ENCODE measurements at places on chromosomes 11 and 22.

- DNase-seq = no peak
Measured at GRCh38 chr22:32692371-32692770, 109.1 kb upstream of the TIMP3 start.

GRCh38 chr22:43897751-43898261 lies 6.0 kb upstream of the PNPLA5 start:
- DNase-seq = no peak

- no peak for DNase-seq
Measured at GRCh38 chr11:125679397-125679796, 1.2 kb downstream of the ACRV1 start.

DNA sequence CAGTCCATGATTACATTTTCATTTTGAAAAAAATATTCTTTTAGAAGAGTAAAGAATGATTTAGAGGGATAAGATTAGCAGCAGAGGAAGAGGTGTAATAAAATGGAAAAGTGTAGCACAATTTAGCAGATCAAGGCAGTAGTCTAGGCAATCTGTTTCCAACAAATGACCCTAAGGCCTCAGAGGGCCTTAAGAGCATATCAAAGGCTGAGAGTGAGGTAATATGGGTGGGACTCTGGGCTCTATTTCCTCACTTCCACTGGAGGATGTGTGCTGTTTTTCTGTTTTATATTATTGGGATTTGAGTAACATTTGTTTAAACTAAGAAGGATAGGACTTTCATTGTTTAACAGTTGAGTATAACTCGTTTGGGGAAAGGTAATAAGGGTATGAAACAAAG lies 28.8 kb downstream of the CCDC81 start:
- DNase-seq = no peak

- no peak for DNase-seq
Measured at GRCh38 chr22:31891366-31892079, 52.8 kb upstream of the YWHAH start.

DNA sequence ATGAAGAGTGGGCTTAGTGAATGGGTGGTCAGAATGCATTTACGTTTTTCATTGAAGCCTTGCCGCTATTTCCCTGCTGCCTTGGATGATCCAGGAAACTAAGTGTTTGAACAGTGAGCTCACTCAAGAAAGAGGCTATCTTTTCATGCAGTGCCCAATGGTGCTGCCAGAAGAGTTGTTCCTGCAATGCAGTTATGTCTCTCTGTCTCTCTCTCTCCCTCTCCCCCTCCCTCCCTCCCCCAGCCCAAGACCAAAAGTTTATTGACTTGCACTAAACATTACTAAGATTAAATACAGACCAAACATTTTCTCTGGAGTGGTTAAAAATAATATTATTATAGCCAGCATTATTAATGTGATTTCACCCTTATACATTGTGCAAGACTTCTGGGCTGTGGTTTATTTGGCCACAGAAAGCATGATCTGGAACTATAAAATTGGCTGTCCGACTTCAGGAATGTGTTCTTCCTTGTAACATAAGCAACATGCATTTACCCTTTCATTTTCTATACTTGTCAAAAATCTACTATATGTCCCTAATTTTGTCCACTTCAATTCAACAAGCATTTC lies 6.6 kb upstream of the FUT4 start:
- DNase-seq = no peak

DNA sequence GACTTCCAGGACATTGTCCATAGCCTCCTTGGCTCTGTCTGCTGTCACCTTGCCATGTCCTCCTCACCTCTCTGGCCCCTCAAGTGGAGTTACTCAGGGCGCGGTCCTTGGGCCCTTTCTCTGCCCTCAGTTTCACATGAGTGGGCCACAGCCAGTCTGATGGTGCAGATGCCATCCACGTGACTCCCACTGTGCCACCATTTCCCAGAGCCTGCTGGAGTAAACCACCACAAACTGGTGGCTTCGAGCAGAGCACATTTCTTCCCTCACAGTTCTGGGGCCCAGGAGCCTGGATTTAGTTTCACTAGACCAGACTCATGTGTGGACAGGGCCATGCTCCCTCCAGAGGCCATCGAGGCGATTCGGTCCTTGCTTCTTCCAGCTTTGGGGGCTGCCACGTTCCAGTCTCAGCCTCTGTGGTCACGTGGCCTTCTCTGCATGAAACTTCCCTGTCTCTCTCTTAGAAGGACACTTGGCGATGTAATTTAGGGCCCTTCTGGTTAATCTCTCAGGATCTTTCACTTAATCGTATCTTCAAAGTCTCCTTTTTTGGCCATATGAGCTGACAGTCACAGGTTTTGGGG lies 14.6 kb downstream of the SMARCB1 start:
- no peak for DNase-seq

GRCh38 chr11:5229796-5230195 lies 2.9 kb upstream of the HBB start:
- no peak for DNase-seq

DNA sequence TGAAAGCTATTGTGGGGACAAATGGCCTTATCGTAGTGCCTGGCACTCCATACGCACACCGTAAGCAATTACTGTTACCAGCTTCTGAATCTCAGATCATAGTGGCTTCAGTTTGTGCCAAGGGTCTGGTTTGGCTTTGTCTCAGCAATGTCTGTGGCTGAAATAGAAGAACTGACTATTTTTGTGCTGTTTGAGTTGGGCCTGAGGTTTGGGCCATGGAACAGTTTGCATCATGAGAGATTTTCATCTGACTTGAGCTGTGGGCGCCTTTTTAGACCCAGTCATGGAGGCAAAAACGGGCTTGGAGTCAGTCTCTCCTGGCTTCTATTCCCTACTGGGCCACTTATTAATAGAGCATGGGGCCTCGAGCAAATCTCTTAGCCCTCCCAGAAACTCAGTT lies 121.1 kb upstream of the CRYBB3 start:
- no peak for DNase-seq

GRCh38 chr11:35559949-35560348 lies 34.5 kb upstream of the PAMR1 start:
- no peak for DNase-seq

DNA sequence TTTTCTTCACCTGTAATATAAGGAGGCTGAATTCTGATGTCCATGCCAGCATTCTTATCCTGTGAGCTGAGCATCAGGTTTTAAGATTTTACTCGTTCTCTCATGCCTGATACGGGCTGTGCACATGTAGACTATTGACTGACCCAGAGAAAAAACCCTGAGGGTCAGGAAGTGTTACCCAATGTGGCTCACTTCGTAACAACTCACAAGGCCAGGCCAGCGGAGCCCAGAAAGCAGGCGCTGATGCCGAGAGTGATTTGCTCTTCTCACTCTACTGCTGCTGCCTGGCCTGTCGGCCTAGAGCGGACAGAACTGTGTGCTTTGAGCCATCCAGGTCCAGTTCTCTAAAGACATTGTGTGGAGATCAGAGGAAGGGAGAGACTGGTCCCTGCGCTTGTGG lies 10.8 kb downstream of the THYN1 start:
- no peak for DNase-seq

DNA sequence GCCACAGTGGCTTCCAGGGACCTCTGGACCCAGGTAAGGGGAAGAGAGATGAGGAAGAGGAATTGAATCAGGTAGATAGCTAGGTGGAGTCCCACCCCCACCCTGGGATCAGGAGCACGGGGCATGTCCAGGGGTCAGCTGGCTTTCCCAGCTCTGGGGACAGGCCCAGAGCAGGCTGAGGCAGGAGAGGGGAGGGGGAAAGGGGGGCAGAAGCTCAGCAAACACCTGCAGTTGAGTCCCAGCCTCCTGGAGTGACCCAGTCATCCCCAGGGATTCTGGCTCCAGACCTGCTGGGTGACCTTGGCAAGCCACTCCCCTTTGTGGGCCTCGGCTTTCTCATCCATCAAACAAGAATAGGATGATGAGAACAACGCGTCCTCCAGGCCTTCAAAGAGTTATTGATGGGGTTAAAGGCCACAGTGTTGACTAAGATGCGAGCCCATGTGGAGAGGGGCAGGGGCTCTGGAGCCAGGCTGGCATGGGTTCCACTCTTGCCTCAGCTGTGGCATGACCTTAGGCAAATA lies 16.0 kb downstream of the STARD10 start:
- DNase-seq = no peak

DNA sequence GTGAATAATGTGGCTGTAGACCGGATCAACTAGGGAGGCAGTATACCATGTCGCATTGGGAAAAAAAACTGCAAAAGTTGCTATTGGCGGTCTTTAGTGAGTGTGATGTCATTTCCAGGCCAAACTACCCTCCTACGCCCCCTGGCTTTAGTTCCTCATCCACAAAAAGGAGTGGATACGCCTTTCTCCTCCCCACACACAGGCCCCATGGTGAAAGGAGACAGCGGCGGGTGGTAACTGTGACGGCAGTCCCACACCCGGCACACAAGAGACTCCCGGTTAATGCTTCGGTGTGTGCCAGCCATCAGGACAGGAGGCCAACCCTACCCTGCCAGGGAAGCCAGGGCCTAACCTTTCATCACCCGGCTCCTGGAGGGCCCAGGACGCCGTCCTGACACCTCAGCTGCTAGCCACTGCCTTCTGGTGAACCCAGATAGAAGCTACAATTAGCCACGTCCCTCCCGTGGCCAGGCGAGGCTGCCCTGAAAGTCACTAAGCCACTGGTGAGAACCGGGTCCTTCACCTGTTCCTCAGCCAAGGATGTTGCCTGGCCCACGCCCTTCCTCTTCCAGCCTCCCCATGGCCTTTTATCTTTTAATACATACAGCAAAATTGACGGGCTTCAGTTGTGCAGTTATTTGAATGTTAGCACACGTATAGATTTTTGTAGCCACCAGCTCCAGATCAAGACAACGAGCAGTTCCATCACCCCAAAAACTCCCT lies 10.8 kb downstream of the TP53I11 start:
- DNase-seq = no peak
